Esophagus mucosa (tissue), 1 donor: ENCODE measurements at places on chromosomes 2 and 18. TPM values are rescaled to one million over a fixed set of nuclear protein-coding genes. Genes with fewer than 3 reads are reported as not detected.

DNA sequence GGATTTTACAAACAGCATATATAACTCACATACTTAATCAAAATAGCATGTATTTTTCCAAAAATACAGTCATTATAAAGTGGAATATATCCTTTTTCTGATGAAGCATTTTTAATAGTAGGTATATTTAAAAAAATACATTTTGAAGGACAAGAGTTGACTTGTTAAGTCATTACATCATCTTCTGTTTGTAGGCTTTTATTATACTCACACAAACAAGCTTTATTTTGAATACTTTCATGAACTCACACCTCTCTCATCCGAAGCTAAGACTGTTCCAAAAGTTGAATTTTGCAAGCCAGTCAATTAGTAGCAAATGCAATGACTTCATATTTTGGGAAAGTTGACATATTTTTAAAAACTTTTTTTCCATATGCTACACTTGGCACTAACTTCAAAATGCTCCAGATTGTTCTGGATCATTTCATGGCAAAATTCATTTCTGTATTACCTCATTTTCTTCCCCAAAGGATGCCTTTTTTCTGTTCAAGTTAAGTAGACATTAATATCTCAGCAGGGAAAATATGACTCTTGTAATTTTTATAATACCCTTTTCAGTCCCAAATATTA is 68.5 kb upstream of the WDR75 start:
- ATAC-seq = no peak

DNA sequence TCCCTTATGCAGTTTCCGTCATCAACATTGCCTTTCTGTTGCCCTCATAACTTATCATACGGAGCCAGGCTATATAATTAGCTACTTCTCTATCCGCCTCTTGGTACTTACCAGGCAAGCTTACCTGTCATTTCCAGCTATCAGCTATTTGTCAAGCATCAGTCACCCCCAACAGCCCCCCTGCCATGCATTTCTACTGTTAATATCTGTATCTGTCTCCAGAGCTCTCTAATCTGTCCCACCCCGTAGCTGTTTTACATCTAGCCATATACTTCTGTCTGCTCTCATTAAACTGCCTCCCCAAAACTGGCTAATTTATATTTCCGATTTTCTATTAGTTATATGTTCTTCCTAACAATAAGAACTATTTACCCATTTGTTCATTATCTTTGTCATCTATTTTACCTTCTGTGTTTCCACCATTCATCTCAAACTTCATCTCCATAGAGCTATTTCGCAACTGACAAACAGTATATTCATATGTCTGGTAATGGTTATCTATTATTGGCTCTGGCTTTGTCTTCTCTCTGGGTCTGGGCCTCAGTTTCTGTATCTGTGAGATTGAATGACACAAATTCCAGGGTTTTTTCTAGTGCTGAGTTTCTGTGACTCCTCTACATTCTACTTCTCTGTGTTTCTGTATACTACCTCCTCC is 9.6 kb downstream of the EMX1 start:
- ATAC-seq = no peak

DNA sequence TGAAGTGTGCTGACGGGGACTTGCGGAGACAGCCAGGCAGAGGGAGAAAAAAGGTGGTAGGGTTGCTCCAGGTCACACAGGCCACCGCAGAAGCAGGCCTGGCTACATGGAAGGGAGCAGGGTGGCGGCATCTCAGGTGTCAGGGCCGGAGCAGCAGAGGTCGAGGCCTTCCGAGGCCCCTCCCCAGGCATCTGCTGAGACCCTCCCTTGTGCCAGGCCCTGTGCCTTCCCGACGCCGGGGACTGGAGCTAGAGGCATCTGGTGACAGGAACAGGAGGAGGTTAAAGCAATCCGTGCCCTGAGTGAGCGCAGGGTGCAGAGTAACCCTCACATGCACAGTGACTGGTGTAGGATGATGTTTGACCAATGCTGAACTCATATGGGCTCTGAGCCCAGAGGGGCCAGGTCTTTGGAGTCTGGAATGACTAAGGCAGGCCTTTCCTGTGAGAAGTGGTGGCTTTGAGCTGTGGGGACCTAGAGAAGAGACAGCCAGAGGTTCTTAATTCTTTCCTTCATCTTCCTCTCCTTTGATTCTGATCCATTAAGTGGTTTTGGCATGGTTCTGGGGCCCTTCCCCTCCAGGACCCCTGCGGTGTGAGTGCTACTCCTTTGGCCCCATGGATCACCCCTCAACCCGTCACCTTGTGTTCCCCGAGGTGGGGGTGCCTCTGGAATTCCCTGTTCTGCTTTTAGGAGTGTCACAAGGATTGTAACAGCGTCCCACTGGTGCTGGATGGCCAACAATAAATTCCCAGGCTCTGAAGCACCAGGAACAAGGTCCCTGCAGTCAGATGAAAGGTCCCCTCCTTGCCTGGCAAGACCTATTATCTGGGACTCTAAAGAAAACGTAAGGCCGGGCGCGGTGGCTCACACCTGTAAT is 72.1 kb downstream of the KLHL29 start:
- ATAC-seq = no peak

DNA sequence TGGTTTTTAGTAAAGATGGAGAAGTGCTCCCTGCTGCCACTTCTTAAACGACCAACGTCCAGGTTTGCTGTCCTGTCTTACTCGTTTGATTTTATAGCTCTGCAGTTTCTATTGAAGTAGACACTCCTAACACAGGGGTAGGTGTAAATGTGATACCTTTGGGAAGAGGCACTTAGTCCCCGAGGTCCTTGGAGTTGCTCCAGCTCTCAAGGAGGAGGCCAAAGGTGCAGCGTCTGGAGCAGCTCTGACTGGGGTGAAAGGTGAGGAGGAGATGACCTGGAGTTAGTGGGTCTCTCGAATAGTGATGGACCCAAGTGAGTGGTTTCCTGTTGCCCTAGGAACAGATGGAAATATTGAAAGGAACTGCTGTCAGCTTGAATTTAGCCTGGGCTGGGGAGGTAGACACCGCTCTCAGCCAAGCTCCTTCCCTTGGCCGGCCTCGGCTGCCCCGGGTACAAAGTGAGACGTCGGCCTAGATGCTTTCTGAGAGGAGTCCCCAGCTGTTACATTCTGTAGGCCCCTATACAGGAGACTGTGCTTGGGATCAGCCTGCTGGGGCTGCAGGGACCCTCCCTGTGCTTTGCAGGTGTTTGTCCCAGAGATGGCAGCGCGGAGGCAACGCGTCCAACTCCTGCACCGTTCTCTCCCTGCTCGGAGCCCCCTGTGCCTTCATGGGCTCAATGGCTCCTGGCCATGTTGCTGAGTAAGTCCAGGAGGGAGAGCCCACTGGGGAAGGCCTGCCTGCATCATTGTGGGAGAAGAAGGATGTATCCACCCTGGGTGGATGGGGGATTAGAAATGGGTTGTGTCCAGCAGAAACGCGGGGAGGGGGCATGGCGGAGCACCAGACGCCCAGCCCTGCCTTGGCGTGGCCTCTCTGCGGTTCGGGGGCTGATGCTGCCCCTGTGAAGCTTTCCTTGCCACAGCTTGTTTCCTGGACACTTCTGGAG is 5.4 kb downstream of the KHK start:
- ATAC-seq = no peak

DNA sequence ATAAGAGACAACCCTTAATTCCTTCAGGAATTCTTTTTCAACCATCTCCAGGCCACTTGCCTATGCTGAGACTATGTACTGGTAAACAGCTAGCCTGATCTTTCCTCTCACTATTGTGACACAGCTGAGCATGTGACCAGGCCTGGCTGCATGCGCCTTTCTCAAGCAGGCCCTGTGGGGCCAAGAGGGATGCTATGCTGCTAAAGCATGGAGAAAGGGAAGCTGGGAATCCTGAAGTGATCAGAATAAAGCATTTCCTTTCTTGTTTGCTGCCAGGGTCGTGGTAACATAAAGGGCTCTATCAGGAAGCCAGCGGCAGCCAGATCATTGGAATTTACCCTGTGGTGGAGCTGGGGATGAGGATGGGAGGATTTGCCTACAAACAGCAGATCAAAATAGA is 29.8 kb upstream of the LCLAT1 start:
- ATAC-seq = no peak

DNA sequence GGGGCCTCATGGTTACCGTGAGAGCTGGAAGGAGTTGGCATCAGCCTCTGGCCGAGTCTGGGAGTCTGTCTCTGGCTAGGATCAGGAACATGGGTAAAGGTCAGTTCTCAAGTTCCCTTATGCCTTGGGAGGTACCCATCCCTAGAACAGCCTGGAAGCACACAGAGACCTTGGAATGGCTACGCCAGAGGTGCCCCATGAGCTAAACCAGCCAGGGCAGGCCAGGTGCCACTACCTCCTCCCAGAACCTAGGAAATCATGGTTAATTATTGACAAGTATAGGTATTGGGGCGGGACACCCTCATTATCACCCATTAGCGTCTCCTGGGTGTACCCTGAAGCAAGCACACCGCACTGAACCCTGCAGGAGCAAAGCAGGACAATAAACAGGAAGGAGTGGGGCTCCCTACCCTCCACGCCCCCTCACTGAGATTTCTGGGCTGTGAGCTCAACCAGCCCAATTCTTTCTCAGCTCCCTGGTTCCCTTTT is 3.0 kb upstream of the ASPRV1 start:
- no peak for ATAC-seq

- ATAC-seq = no peak
Measured at GRCh38 chr2:195498839-195499490, 158.1 kb upstream of the SLC39A10 start.

GRCh38 chr18:29271501-29271900 is 1094.6 kb upstream of the CDH2 start:
- no peak for ATAC-seq

GRCh38 chr2:101036562-101036961 is 34.5 kb downstream of the RPL31 start:
- no peak for ATAC-seq

- ATAC-seq = no peak
Measured at GRCh38 chr2:237068005-237068576, 17.6 kb upstream of the COPS8 start.

GRCh38 chr2:239756790-239757760 is 268.1 kb downstream of the NDUFA10 start:
- no peak for ATAC-seq

DNA sequence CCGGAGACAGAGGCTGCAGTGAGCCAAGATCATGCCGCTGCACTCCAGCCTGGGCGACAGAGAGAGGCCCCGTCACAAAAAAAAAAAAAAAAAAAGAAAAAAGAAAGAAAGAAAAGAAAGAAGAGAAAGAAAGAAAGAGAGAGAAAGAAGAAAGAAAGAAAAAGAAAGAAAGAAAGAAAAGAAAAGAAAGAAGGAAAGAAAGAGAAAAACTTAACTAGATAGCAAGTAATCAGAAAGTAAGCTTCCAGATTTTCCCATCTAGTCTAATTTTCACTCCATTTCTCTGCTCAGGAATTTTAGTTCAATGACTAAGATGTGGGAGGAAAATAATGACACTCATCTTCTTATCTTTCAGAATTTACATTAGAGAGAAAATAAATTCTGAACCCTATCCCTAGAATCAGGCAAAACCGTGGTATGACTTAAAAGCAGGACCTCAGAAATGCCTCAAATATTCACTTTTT is 2.4 kb downstream of the GFPT1 start:
- no peak for ATAC-seq

DNA sequence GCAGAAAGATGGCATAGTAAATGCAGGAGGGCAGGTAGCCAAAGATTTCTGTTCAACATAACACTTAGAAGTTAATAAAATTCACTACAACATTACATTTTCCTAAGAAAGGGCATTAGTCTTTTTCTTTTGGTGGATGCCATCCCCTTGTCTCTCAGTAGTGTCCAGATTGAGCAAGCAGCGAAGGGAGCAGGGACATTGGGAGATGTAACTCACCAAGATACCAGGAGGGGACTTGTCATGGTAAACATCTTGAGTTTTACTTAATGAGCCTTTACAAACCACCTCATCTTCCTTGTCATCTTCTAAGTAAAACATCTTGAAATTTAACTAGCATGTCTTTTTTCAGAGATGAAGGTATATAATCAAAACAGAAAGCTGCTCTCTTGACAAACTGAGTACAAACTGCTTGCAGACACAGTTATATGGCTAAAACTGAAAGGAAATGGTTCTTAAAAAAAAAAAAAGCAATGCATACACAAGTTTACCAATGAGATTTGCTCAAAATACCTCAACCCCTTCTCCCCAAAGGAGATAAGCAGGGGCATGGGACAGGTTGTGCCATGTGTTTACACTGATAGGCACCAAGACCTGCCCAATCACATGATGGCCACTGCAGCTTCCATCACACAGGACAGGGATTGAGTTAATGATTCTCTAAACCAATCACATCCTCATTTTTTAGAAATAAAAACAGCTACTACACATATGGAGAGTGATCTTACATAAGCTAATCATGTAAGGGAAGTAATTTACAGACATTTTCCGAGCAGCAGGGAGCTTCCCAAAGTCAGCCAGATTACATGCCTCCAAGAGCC is 30.3 kb downstream of the LPIN2 start:
- ATAC-seq = no peak

DNA sequence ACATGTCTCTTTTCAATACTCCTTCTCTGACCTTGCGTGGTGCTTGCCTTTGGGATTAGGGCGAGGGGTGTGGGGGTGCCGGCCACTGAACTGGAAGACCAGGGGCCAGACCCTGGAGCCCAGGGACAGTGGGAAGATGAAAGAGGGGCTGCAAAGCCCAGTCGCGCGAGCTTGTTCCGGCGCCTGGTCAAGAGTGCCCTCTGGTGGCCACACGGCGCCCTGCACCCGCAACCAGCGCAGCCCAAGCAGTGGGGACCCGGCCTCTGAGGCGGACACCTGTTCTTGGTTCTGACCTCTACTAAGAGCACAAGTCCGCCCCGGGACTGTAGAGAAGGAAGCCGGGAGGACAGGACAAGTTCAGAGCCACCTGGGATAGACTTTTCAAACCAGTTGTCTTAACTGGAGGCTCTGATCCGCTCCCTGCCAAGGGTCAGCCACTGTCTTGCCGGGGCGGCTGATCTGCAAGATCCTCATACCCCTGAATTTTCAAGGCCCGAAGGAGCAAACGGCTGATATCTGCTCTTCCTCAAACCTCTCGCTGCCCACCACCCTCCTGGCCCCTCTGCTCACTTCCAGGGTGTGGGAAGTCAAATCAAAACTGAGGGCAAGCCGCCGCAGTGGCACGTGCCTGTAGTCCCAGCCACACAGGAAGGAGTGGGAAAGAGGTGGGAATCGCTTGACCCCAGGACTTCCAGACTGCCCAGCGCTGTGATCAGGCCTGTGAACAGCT is 14.9 kb upstream of the MSH6 start:
- peak; percentile 73 for ATAC-seq

Gene NEU2
- total RNA-seq = not detected

Gene FARP2
- 33.5 TPM for total RNA-seq

Gene SIX3
- not detected for total RNA-seq

Gene FSHR
- not detected for total RNA-seq

Gene SERPINB4
- 418 TPM for total RNA-seq

Gene ARHGAP15
- 2.6 TPM for total RNA-seq

Gene FAM168B
- 42.9 TPM for total RNA-seq
